ENCODE measurements at places on chromosomes 6 and 20.

DNA sequence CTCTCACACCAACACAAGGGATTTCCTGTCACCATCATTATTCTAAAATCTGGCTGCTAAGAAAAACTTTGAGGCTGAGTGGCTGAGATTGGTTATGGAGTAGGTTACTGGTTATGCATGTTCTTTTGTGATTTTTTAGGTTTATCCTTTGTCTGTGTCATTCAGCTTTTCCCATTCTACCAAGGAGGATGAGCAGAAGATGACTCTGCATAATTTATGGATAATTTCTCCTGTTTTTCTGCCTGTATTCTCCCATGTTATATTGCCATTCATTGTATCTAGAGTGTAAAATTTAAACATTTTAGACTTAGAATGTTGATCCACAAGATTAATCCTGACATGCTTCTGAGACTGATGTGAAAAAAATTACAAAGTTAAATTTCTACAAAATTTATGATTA lies 67.8 kb downstream of the SOBP start:
- no peak for DNase-seq

DNA sequence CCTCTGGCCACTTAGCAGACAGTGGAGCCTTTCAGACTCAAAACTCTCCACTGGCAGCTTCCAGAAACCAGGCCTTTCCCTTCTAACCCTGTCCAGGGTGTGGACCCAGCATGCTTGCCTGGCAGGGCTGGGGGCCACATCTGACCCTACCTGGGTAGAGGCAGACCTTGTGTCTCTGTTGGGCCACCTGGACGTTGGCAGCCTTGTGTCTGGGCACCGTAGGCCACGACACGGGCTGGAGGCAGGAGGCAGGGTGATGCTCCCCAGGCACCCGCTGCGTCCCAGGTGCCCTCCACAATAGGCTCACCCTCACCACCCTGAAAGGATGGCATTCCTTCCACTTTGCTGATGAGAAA lies 67.6 kb downstream of the NOL4L start:
- DNase-seq: no peak

DNA sequence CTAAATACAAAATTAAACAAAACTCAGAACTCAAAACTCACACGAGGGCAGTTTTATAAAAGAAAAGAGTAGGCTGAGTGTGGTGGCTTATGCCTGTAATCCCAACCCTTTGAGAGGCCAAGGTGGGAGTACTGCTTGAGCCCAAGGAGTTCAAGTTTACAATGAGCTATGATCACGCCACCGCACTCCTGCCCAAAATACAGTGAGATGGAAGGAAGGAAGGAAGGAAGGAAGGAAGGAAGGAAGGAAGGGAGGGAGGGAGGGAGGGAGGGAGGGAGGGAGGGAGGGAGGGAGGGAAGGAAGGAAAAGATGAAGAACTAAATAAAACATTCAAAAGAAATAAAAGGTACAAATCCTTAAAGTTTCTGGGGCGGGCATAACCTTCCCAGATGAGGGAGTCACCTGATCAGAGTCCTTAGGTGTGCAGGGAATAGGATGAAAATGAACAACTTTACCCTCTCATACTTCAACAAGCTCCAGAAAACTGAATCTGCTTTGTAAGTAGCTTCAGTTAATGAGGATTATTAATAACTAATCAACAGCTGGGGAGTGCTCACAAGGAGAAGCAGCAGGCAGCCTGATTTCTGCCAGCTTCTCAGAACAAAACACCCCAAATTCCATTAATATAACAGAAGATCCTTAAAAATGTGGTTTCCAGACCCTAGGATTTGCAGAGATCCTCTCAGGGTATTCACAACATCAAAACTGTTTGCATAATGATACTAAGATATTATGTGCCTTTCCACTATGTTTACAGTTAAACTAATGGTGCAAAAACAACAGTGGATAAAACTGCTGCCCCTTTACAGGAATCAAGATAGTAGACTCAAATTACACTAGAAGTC lies 21.8 kb downstream of the LMBRD1 start:
- no peak for DNase-seq

- DNase-seq: no peak
Observed at GRCh38 chr20:20139403-20139802, 87.1 kb downstream of the CFAP61 start.

All from stimulated activated CD4-positive, alpha-beta T cell treated with anti-CD3 and anti-CD28 coated beads, Interleukin-4, amount 100 ng/mL, for 48 hours (primary cell).